IPS-NIHi11 (cell line): ENCODE measurements at places on chromosomes 1 and 21.

DNA sequence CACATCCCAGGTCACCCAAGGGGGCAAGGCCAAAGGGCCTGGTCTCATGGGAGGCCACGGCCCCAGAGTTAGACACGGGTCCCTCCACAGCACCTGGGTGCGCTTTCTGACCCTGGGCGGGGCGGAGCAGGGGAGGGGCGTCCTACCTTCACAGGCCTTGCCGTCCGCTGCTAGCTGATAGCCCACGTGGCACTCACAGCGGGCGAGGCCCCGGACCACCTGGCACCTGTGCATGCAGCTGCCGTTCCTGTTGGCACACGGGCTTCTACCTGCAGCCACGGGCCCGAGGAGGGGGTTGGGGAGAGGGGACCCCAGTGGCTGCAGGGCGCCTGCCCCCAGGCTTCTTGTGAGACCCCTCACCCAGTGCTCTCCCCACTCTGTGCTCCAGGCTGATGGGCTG lies 59.9 kb downstream of the ARHGEF16 start:
- DNase-seq = no peak

GRCh38 chr21:42352441-42353095 lies 1.8 kb upstream of the TFF2 start:
- DNase-seq = no peak

DNA sequence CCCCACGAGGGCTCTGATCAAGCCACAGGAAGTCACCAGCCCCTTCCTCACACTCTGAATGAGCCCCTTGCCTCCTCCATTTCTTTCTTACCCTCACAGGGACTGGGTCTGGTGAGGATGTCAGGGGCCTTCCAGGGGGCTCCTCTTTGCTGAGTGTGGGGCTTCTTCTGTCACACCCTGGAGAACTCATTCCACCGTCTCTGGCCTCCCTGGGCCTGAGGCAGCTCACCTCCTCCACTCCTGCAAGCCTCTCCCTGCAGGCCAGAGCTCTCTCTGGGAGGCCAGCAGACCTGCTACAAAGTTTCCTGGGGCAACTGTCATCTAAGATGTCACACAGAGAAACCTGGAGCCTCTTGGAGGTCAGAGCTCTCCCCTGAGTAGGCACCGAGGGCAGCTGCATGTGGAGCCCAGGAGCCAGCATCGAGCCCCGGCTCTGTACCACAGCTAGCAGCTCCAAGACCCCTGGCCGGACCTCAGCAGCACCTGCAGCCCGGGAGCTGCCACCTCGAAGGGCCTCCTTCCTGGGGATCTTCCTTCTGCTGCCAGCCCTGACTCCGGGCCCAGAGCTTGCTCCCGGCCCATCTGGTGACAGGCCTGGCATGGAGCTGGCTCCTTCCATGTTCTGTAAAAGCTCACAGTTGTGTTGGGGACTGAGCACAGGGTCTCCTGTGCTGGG lies 1.1 kb downstream of the SPOCD1 start:
- DNase-seq = no peak

DNA sequence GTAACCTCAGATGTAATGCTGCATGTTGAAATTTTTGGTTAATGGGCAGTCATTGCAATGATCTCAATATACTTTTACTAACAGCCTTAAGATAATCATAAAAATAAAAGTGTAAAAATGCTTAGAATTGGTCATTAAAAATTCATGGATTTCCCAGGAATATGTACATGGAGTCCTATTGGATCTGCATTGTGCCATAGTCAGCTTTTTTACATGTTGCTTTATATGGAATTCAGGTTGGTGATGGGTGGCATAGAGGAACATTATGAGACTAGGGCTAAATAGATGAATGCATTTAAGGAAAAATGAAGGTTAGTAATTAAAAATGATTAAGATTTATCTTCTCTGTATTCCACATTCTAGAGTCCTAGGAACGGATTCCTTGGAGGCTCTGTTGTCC lies 103.2 kb downstream of the SLC35F3 start:
- no peak for DNase-seq
